ENCODE measurements at places on chromosomes 12 and 14.

DNA sequence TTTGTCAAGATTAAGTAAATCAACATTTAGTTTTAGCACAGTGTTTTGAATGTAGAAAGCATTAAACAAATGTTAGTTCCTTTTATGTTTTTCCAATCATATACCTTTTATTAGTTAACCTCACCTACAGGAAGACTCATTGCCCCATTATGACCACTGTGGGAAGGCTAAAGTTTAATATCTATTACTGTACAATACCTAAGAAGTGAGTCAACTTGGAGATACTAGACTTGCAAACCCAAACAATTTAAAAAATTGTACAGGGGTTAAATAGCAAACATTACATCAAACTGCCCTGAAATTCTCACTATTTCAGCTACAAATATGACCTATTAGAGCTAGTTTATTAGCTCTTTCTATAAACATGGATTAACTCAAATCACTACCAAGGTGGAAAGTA is 8.6 kb upstream of the G2E3 start:
- DNase-seq, result no peak

DNA sequence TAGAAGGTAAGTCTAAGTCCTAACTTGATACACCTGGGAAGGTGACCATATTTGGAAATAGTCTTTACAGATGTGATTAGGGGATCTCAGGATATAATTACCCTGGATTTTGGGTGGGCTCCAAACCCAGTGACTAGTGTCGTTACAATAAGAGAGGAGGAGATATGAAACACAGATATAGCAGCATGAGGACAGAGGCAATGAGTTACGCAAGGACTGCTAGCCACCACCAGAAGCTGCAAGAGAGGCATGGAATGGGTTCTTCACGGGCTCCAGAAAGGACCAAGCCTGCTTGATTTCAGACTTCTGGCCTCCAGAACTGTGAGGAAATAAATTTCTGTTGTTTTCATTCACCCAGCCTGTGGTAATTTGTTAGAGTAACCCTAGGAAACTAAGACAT is 28.6 kb downstream of the FGFR1OP2 start:
- no peak for DNase-seq

GRCh38 chr12:62886796-62887195 is 48.2 kb downstream of the PPM1H start:
- DNase-seq, result no peak

GRCh38 chr14:71362920-71363584 is 455.8 kb downstream of the PCNX1 start:
- DNase-seq, result no peak

DNA sequence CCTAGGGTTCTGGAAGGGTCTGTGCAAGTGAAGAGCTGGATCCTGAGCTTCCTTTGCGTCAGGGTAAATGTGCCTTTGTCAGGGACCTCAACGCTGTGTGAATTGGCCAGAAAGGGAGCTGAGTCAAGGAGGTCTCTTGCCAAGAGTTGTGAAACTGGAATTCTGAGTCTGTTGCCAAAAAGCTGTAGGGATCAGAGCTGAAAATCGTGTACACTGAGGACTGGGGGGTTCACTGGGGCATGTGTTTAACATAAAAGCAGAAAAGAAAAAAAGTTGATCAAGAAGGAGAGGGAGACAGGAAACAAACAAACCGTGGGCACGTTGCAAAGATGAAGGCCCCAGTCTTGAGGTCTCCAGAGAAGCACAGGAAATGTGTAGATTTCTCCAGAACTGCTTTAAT is 1081.5 kb downstream of the VRK1 start:
- no peak for DNase-seq

GRCh38 chr12:102197789-102198188 is at the start of gene PMCH:
Gene PMCH (minus strand): TSS chr12:102197833. CDS start chr12:102197770, 63 bp downstream.
- DNase-seq, result no peak

- no peak for DNase-seq
These were observed at the start of gene LRRK2 for GRCh38 chr12:40224439-40225291. Gene LRRK2 (plus strand): TSS chr12:40224997. CDS start chr12:40225132, 135 bp downstream.

DNA sequence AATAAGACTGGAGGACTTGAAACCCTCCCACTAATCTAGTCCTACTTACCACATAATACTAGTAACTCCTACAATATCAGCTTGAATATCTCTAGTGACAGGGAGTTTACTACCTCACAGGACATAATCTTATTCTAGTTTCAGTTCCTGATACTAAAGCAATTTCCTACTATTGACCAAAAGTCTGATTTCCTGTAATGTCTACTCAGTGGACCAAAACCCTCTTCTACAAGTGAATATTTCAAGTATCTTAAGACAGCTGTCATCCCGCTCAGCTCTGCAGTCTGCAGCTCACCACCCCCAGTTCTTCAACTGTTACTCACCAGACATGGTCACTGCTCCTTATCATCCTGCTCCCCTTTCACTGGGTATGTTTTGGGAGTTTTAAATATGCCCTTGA is 70.8 kb upstream of the TMCC3 start:
- DNase-seq, result no peak

GRCh38 chr14:69135133-69135532 is 17.8 kb downstream of the DCAF5 start:
- peak; percentile 38 for DNase-seq

DNA sequence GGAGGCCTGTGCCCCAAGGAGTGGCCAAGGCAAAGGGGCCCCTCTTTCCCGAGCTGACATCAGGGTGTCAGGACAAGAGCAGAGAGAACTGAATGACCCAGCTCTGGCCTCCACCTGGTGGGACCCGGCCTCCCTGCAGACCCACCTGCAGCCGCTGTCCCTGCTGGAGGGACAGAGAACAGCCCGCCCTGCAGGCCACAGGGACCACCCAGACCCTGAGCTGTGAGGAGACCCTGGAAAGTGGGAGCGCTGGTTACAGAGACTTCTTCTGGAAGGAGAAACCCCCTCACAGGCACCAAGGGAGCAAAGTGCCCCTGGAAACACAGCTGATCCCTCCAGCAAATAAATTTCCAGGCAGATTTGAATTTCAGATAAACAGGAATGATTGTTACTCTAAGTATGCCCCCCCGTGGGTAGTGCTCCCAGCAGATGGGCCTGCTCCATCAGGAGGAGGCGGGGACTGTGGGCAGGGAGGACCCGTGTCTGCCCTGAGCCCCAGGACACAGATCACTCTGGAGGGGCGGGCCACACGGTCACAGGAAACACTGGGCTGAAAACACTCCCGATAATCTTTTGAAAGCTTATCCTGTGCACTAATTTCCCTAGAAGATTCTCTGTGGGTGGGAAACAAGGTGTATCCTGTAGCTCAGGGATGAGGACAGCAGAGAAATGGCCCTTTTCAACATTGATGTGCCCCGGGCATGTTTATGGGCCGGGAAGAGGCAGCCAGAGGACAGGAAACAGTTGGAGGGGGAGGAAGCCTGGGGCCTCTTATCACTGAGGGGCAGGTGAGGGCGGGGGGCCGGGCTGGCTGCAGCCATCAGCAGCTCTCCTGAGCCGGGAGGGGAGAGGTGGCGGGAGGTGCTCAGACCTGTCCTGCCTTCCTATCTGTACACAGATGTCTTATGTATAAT is 276.0 kb downstream of the ADGRD1 start:
- DNase-seq, result no peak

DNA sequence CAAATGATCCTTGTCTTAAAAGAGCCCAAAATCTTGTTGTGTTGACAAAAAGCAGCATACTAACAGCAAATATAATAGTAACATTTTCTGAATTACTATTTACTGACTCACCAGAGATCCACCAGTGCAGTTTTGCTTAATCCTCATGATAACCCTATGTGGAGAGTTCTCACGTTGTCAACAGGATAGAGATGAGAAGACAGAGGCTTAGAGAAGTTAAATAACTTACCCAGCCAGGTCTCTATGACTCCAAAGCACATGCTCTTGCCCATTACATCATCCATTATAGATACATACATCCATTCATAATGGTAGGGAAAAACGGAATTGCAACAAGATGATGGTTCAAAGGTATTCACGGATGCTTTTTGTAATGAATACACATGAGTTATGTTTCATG is 111.9 kb downstream of the PAX9 start:
- no peak for DNase-seq

DNA sequence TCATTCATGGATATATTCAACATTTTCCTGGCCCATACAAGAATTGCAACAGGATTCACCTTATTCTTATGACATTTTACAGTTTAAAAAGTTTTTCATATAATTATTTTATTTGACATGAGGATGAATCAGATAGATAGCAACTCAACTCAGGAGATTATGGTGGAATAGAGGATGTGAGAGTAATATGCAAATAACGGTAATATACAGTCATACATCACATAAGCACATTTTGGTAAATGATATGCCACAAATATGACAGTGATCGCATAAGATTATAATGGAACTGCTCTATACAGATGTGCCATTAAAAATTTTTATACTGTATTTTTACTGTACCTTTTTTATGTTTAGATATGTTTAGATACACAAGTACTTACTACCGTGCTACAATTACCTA is 24.1 kb upstream of the CRADD start:
- DNase-seq, result no peak

GRCh38 chr14:32312010-32312331 is 17.1 kb upstream of the AKAP6 start:
- DNase-seq, result no peak

- no peak for DNase-seq
These were observed 7.6 kb downstream of the ISM2 start for GRCh38 chr14:77491056-77491455.

- no peak for DNase-seq
These were observed 22.7 kb downstream of the CCDC198 start for GRCh38 chr14:57470909-57471308.

GRCh38 chr12:91978143-91978542 is 167.5 kb downstream of the BTG1 start:
- DNase-seq, result no peak

DNA sequence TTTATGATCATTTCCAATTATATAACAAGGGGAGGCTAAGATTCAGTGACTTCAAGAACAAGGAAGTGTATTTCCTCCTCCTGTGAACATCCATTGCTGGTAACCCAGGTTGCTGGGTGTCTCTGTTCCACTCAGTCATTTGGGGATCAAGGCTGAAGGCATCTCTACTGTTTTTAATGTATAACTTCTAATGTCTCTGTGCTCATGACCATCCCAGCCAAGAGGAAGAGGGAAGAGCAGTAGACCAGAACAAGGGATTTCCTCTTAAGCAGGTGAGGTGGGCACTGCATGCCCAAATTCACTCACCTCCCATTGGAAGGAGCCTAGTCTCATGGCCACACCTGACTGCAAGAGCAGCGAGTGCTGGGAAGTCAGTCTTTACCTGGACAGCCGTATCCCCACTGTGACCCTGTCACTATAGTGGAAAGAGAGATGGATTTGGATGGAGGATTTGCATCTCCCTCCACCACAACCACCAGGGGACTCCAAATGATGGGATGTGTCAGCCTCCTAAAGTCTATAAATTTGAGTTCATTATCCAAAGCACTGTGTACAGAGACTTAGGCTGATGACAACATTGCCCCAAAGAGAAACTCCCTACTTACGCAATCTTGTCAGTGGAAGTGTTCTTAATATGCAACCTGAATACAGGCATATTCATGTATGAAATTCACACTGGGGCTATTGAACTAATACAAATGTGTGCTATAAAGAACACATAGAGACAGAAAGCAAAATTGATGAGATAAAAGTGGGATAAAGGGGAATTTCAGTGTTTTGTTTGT is 368.7 kb downstream of the TMEM132D start:
- DNase-seq, result no peak

GRCh38 chr12:3527736-3528135 is 36.7 kb downstream of the PRMT8 start:
- no peak for DNase-seq

DNA sequence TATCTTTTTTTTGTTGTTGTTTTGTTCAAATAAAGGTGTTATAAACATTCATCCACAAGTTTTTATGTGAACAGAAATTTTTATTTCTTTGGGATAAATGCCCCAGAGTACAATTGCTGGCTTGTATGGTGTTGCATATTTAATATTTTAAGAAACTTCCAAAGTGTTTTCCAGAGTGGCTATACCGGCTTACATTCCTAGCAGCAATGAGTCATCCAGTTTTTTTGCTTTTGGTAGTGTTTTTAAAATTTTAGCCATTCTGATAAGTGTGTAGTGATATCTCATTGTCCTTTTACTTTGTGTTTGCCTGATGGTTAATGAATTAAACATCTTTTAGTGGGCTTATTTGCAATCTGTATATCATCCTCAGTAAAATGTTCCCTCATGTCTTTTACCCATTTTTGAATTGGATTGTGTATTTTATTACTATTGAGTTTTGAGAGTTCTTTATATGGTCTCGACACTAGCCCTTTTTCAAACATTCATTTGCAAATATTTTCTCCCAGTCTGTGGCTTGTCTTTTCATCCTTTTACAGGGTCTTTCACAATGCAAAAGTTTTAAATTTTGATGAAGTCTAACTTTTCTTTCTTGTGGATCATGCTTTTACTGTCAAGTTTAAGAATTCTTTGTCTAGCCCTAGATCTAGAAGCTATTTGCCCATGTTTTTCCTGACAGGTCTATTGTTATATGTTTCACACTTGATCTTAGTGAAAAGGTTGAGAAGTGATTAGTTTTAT is 29.5 kb downstream of the PPP4R4 start:
- no peak for DNase-seq

- DNase-seq, result no peak
These were observed 465.9 kb upstream of the TBX3 start for GRCh38 chr12:115149685-115150378.

- DNase-seq, result peak; percentile 61
These were observed 199.5 kb upstream of the CAND1 start for GRCh38 chr12:67069451-67070306.

GRCh38 chr14:105375635-105376057 is 22.7 kb upstream of the TEX22 start:
- DNase-seq, result no peak

DNA sequence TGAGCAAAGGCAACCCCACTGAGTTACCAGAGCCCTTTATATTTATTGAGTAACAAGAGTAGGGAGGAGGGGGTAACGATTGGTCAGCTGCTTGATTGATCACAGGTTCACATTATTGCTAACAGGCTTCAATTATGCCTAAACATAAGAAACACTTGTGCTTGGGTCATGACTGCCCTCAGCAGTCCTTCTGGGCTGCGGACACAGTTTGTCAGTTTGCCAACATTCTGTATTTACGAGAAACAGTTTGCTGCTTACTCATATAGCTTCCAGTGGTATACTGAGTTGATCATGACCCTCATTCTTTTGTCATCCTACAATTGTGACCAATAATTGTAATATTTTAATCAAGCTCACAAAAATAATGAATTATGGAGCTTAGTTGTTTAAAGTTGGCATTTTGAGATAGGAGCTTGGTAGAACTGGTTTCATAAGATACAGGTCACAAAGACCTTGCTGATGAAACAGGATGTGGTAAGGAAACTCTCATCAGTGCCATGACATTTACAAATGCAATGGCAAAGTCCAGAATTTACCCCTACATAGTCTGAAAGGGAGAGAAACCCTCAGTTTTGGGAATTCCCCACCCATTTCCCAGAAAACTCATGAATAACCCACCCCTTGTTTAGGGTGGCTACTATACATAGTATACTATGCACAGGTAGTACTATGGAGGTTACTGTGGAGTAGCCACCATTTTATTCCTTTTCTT is 1421.0 kb upstream of the FLRT2 start:
- no peak for DNase-seq
